Tongue (tissue), 3 donors: ENCODE measurements at places on chromosomes 4 and X.

DNA sequence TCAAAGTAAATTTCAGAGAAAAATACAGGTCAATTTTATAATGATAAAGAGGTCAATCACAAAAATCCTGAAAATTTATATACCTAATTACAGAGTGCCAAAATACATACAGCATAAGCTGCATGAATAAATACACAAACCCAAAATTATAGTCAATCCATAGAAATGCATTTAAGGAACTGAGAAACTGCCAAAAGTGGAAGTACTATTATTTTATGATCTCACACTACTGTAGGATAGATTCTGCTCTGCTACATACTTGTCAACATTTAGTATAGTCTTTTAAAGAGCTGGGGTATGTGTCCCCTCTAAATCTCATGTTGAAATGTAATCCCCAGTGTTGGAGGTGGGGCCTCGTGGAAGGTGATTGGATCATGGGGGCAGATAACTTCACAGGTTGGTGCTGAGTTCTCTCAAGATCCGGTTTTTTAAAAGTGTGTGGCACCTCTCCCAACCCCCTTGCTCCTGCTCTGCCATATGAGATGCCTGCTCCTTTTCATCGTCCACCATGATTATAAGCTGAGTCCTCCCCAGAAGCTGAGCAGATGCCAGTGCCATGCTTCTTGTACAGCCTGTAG, 31.8 kb downstream of the CHIC2 start:
- DNase-seq = no peak

GRCh38 chrX:10239611-10240064, 82.9 kb downstream of the CLCN4 start:
- DNase-seq = no peak

DNA sequence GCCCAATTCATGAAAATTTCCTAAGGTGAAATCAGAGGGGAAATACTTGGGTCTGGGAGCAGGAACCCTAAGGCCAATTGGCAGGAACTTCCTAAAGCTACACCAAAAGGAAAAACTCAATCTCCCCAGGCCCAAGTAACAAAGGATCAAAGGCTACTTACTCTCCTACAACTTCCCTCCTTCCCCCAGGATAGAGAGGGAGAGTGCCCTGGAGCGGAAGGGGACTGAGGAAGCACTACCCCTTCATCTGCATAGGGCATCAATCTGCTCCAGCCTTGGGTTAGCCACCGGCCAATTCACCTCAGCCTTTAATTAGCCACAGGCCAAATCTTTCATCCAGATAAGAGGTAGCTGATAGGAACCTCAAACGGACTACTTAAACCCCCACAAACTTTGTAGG, 55.0 kb downstream of the SLC34A2 start:
- no peak for DNase-seq

GRCh38 chrX:71056867-71057266, 11.3 kb downstream of the SNX12 start:
- no peak for DNase-seq

DNA sequence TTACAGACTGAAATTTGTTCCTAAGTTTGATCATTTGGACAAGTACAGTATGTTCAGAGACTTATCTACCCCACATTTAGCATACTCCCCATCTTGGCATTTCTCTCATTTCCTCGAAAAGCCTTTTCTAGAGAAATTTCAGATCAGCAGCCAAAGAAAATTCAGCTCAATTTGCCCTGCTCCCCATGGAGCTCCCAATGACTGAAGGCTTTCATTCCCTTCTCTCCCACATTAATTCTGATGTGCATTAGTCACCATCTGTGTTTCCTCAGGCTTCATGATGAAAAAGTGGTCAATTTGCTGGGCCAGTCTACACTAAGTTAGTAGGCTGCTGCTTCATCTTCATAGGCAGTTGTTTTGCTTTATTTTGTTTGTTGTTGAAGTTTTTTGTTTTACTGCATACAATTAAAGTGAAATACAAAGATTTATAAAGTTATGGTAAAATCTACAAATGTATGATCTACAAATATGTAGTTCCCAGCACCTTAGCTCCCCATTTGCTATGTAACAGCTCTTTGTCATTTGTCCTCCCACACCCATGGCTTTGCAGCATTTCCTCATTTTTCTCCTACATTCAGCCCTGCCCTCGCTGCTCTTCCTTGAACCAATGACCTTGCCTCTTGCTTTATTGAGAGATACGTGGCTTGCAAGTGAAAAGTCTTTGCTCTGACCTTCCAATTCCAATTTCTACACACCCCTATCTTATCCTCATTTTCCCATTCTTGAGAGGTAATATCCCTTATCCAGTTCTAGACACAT, 193.9 kb downstream of the ANAPC10 start:
- DNase-seq = peak; percentile 21

- DNase-seq = no peak
Observed at GRCh38 chr4:169295822-169296221, 25.1 kb upstream of the SH3RF1 start.

GRCh38 chr4:181475359-181475758, 767.8 kb upstream of the TENM3 start:
- no peak for DNase-seq

DNA sequence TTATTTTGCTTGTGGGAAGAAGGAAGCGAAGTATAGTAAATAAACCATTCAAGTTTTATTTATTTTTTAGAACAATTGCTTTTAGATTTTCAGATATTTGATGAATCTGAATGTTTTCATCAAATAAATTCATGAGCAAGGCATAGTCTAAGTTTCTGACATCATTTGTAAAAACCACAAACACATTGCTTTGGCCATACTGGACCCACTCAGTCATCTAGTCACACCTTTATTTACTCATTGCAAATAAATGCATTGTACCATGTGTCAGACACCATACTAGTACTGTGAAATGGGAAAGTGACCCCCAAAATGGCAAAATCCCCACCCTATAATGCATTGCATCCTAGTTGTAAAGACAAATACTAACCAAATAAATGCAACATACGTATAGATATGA, 449.1 kb upstream of the SMIM31 start:
- DNase-seq = no peak

- no peak for DNase-seq
Observed at GRCh38 chrX:68533656-68534055, 34.8 kb downstream of the YIPF6 start.

DNA sequence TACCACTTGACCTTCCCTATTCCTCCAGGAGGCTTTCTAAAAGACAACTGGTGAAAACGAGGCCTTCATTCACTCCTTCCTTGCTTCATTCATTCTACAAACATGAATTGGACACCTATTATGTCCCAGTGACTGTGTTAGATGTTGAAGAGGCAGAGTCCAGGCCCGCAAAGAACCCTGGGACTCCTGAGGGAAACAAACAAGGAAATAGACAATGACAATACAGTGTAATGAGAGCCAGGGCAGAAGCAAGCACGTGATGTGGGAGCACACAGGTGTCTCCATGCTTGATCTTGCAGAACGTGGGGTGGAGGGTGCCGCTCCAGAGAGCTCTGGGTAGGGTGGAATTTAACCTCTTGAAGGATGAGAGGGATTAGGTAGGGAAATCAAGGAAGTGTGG, 137.6 kb upstream of the KLF3 start:
- no peak for DNase-seq

DNA sequence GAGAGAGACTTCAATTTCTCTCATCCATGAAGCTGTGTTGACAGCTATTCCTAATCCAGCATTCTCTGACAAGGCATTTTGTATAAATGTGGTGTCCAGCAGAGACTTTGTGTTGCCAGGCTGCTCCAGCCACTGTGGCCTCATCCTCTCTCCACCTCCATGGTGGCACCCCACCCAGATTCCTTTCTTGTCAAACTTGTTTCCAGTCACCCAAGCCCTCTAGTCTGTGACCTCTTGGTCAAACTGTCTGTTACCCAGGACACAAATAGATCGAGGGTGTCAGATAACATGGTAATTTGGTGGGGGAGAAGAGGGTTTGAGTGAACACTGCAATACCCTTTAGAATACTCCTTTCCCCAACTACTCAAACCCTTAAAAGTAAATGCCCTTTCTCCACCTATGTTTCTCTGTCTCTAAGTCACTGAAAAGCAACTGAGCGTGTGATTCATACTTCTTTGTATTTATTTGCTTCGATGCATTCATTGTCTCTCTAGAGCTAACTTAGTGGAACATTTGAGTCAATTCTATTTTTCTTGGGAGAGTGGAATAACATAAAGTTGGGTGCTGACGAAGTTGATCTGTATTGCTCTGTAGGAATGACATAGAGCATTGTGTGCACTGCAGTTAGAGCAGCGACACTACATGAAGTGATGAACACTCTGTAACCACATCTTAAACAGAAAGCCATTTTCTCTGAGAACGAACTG, 13.7 kb downstream of the PITX2 start:
- peak; percentile 29 for DNase-seq

- DNase-seq = peak; percentile 1
Observed at GRCh38 chrX:46703980-46704379, 54.9 kb downstream of the SLC9A7 start.

DNA sequence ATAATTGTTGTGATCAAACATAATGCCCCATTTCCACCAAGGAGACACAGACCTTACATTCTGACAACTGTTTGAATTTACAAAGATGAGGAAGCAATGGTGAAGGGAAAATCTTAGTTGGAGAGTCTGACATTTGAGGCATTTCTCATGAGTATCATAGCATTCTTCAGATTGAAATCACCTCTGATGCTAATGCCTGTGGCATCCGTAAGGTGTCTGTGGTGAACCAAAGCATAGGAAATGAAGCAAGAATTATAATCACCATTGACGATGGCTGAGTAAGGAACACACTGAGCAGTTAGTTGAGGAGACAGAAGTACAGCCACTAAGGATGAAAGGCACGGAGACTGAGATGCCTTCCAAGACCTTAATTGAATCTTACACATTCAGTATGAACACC, 575.7 kb downstream of the TRIML1 start:
- DNase-seq = no peak

- DNase-seq = no peak
Observed at GRCh38 chr4:113740857-113741379, 20.6 kb downstream of the CAMK2D start.

DNA sequence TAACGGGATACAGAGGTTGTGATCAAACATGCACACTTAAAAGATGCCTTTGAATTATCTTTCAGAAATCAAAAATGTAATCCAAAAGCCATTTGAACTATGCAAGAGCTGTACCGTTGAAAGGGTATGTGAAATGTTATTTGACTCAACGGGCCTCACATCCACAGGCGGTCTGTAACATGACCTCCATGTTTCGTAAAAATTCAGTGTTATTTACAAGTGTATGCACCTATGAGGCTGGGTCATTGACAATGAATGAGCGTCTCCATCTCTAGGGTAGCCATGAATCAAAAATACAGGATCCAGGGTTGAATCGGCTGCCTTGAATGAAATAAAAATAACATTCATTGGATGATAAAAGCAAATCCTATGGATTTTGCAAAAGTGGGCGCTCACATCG, 100.1 kb downstream of the CRLF2 start:
- no peak for DNase-seq

GRCh38 chr4:38740303-38740702, 42.5 kb downstream of the TLR10 start:
- DNase-seq = no peak

GRCh38 chr4:138869165-138869564, 146.4 kb upstream of the NOCT start:
- no peak for DNase-seq

GRCh38 chr4:110107866-110108265, 90.5 kb downstream of the ELOVL6 start:
- DNase-seq = no peak

DNA sequence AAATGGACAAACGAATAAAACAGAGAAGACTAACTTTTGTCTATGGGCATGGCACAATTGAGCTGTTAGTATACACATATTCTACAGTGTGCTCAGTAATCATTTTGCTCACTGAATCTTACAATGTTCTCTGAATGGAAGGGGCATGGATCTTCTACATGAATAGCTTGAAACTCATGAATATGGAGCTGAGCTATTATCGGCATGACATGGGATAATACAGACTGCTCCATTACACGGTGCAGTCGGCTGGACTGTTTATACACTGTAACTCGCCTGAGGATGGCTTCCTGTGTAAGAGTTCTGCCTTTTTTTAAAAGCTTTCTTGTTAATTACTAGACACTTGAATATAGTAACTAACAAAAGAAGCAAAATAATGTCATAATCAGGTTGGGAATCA, 368.5 kb upstream of the MAD2L1 start:
- no peak for DNase-seq

- DNase-seq = peak; percentile 15
Observed at GRCh38 chr4:150593996-150594395, 12.0 kb downstream of the MAB21L2 start.

DNA sequence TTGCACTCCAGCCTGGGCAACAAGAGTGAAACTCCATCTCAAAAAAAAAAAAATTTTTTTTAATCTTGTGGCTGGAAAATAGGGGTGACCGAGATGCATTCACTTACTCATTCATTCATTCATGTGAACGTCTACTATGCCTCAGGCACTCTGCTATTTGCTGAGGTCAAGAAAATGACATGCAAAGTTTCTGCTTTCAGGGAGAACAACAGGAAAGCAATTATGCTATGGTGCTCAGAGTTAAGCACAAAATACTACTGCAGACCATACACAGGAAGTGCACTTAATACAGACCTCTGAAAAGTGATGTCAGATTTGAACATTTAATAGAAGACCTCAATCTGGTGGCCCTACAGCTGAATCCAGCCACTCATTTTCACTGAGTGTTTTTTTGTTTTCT, 59.6 kb upstream of the DUSP21 start:
- no peak for DNase-seq

- no peak for DNase-seq
Observed at GRCh38 chr4:189858435-189858834, 82.2 kb upstream of the FRG1 start.

- peak; percentile 18 for DNase-seq
Observed at GRCh38 chrX:109720947-109721346, 12.1 kb downstream of the ACSL4 start.

- no peak for DNase-seq
Observed at GRCh38 chrX:117568238-117568637, 548.4 kb downstream of the KLHL13 start.

- no peak for DNase-seq
Observed at GRCh38 chr4:55485821-55486220, 60.9 kb downstream of the CLOCK start.

- no peak for DNase-seq
Observed at GRCh38 chr4:185716141-185716551, 95.8 kb downstream of the SORBS2 start.

DNA sequence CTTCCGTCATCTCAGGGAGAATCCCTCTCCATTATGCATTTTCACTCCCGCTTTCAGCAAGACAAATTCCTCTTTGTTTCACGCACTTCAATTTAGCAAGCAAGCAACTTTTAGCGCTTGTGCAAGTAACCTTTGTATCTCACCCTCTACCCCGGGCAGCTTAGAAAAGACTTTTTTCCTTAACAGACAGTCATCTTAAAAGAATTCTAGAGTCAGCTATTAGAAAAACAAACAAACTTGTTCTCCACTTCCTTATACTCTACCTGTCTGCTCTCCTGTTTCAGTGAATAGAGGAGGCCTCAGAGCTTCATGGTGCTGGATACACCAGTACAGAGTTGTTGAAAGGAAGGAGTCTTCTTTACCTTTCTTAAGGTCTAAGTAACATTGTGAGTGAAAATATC, 12.1 kb downstream of the TIGD2 start:
- no peak for DNase-seq

GRCh38 chr4:66613591-66613990, 931.7 kb downstream of the CENPC start:
- DNase-seq = no peak
